Vagina (tissue), 2 donors: ENCODE measurements at places on chromosomes 12 and 14.
A peak's percentile ranks its signal among the peaks of the same experiment; 100 is the strongest.

GRCh38 chr12:92012691-92013090, 133.0 kb downstream of the BTG1 start:
- DNase-seq = no peak

GRCh38 chr14:72500234-72500838, 393.6 kb downstream of the DPF3 start:
- DNase-seq = no peak

- no peak for DNase-seq
Observed at GRCh38 chr14:42947991-42948390, 1341.3 kb downstream of the LRFN5 start.

- DNase-seq = no peak
Observed at GRCh38 chr14:105107351-105107750, 42.1 kb upstream of the GPR132 start.

DNA sequence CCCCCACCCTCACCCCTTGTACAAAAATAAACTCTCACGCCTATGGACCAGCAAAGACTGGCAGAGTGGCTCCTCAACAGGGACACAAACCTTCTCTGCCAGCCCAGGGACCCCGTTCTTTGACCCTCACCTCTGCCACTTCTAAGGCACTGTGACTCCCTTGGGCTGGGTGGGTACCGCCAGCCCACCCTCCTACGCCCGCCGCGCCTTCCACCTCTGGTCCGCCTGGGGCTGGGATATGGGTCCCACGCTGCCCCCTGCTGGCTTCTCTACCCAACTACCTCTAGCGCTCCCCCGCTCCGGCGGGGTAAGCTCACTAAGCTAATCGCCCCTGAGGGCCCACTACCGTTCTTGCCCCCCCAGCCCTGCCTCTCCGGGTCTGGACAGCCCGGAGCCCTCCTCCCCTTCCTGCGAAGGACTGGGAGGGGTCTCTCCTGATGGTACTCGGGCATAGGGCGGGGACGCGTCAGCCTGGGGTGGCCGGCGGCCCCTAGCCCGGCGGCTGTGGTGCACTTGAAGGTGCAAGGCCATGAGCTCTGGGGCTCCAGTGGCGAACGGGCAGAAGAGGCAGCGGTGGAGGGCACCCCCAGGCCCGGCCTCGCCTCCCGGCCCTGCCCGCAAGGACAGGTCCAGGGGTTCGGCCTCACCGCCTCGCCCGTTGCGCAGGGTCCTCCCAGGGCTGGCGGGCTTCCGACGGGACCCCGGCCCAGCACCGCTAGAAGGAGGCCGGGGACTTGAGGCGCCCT, 8.1 kb downstream of the ZNF219 start:
- no peak for DNase-seq

DNA sequence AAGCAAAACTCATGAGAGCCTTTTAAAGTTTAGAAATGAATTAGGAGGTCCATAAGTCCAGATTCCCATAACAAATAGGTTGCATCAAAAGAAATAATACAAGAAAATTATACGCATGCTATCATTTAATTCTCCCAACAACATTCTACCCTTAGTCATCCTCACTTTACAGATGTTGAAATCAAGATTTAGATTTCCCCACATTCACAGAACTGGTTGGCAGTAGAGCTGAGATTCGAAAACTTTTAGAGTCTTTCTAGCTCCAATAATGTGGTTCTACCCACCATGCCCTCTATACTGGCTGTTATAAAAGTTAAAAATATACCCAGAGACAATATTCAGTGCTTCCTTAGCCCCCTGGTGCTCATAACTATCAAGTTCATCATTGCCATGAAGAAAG, 56.6 kb upstream of the METAP2 start:
- DNase-seq = no peak

DNA sequence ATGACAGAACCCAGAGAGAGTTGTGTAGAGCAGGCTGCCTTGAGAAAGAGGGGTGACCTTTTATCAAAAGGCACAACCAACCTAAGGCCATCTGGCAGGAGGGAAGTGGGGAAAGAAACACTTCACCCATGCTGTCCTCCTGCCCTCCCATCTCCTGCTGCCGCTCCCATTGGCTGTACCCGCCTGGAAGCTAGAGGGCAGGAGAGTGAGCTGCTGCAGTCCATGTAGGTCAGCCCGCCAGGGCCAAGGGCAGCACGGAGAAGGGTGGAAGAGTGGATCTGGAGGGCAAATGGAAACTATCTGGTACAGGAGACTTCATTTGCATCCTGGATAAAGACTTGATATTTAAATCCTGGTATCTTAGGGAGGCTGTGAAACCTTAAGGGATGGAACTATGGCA, 11.5 kb upstream of the CABP1 start:
- DNase-seq = no peak

DNA sequence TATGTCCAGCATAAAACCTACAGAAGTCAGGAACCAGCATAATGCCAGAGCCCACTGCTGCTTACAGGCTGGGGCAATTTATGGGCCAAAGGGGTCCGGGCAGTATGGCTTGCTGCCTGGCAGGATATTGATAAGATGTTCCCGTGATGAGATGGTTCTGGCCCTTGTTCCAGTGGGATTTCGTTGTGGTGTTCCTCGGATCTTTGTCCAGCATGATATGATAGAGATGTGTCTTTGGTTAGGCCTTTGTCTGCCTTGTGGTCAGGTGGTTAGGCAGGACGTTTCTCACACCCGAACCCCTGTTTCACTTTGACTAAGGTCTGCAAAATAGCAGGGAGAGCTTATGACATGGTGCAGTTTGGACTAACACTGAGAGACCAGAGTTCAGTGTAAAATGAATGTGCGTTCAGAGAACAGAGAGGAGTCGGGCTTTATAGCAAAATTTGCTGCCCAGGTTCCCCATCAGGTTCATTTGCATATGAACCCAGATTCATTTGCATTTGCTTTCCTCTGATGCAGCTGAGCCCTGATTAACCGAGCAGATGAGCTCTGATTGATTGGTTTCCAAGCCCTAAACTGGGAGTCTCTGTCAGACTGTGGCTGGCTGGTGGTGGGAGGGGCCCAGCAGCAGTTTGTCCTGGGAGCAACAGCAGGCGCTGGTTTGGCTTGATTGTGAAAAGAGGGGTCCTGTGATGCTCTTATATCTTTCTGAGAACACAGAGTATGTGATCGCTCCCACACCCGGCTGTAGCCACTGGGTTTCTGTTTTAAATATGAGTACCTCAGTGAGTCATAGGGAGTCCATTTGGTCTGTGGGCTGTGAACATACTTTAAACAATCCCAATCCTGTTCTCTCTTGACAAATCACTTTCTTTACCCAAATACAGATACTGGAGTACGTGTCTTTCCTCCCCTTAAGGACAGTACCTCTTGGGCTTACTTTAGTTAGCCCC, 156.3 kb upstream of the PZP start:
- DNase-seq = no peak

DNA sequence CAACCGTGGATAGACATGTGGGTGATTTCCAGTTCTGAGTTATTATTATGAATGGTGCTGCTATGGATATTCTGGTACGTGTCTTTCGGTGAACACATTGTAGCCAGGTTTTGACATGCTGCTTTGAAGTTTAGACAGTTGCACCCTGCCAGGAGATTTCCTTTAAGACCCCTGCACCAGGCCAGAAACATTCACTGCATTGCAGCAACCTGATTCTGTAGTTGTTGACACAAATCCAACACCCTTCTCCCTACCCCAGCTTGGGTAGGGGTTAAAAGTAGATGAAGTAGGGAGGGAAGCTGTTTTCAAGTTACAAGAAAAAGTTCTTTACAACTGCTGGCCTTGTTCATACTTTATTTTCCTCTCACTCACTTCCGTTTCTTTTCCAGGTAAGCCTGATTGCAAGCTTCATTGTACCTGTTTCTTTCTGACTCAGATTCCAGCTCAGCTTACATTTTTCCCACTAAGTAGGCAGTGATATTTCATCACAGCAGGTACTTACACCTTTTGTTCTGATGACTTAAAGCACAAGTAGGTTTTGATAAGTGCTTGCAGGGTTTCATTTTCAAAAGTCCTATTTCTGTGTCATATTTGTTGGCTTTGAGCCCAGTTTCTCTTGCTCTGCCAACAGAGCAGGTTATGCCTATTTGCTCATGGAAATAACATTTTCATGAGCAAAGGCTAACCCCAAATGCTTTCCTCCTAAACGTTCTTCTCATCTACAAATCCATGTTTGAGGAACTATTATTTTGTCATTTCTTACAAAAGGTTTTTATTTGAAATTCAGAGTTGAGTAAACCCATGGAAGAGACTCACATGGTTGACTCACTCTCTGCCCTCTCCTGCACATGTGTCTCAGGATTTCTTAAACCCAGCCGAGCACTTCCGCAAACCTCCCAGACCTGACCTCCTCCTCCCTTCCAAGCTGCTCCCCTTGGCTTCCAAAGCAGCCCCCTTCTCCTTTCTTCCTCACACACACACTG, 12.1 kb upstream of the LTA4H start:
- DNase-seq = no peak

- no peak for DNase-seq
Observed at GRCh38 chr14:38505221-38505972, 249.5 kb upstream of the CLEC14A start.

GRCh38 chr12:120816363-120816762, 87.8 kb downstream of the SPPL3 start:
- DNase-seq = no peak

GRCh38 chr12:26713885-26714383, 119.1 kb downstream of the ITPR2 start:
- DNase-seq = no peak

- DNase-seq = no peak
Observed at GRCh38 chr14:91889477-91890211, 22.3 kb upstream of the TC2N start.

DNA sequence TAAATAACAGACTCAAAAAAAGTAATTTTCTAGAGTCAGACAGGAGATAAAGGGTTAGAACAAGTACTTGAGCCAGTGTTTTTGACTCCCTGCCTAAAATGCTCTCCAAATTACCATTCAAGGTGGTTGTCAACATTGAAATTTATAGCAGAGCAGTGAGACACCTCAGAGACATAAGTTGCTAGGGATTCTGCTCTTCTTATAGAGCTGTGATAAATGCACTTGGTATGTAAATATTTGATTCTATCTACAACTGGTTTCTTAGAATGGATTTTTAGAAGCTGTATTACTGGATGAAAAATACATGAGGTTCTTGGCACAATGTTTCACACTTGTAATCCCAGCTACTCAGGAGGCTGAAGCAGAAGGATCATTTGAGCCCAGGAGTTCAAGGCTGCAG, 83.9 kb upstream of the OSBPL8 start:
- no peak for DNase-seq

- no peak for DNase-seq
Observed at GRCh38 chr14:61190341-61190740, 90.8 kb downstream of the TMEM30B start.

- DNase-seq = no peak
Observed at GRCh38 chr12:14605401-14605989, 37.8 kb upstream of the PLBD1 start.

- no peak for DNase-seq
Observed at GRCh38 chr12:69397978-69398377, 38.4 kb downstream of the YEATS4 start.

- no peak for DNase-seq
Observed at GRCh38 chr12:5494343-5494742, 62.4 kb downstream of the NTF3 start.

DNA sequence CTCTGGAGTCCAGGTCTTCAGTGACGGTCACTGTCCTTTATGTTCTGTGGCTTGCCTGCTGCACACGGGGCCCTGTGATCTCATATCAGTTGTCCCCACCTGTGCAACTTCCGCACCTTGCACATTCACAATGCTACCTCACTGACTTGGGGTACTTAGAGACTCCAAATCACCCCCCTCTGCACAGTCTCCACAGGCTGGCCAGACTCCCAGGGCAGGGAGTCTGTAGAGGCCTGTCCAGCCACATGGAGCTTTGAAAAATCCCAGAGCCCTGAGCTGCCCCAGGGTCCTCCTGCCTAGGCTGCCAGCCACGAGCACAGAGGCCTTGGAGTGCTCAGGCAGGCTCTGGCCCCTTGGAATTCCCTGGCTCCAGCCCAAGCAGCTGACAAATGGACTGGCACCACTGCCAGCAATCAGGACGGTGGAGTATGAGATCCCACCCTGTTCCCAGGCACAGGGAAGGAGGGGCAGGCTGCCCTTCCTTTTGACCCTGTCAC, 26.4 kb downstream of the CMKLR1 start:
- DNase-seq = no peak

DNA sequence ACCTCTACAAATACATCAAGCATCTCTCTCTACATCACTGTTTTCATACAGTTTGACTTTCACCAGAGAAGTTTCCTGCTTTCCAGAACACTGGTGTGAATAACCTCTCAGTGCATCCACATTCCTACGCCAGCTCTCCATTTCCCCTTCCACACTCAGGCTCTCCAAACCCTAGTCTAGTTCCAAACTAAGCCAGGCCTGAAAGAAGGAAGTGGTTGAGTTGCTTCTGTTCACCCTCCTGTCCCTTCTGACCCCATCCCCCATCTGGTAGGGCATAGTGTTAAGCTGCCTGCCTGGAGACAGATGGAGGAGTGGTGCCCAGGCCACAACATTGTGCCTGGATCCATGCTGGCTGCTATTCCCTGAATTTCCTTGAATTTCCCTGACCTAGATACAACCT, 132.4 kb downstream of the GPR65 start:
- peak; percentile 12 for DNase-seq

DNA sequence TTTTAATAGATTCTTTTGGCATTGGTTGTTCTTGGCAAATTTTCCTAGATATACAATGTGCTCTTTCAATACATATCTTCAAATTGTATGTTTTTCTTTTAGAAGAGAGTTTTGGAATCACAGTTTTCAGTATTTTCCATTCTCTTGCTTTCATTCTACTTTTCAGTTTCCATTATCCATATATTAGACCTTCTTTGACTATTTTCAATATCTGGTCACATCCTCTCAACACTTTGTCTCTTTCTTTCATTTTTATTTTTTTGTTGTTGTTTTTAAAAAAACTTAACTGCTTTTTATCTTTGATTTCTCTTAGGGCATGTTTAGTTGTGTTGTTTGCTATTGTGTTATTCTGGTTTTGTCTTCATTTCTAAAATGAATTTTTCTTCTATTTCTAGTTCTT, 59.9 kb upstream of the CLMN start:
- no peak for DNase-seq

- no peak for DNase-seq
Observed at GRCh38 chr12:96197503-96198272, 3.5 kb downstream of the ELK3 start.

- DNase-seq = no peak
Observed at GRCh38 chr12:27303139-27304111, 29.2 kb upstream of the BMAL2 start.

DNA sequence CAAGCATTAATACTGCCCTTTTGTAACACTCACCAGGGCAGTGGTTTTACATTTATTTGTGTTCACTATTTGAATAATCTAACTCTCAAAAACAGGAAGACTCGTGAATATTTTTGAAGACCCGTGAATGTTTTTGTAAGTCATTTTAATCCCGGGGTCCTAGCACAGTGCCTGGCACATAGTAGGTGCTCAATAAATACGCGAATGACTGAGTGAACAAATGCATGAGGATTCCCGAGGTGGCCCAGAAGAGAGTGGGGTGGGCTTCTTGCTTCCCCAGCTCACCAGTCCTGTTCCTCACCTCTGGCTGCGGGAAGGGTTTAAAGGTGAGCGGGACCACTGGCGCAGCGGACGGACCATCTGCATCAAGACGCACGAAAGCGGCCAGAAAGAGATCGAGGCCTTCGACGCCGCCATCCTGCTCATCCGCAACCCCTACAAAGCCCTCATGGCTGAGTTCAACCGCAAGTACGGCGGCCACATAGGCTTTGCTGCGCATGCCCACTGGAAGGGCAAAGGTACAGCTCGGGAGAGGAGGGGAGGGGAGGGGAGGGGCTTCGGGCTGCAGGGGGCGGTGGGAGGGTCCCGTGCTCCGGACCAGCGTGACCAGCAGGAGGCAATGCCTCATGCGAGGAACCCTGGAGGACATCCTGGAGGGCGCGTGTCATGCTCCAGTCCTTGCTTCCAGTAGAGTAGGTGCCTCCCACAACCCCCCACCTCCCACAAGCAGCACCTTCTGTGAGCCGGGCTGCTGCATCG, 98.9 kb downstream of the CMKLR1 start:
- DNase-seq = no peak
